ENCODE measurements at places on chromosomes 2 and 18. TPM values are rescaled to one million over a fixed set of nuclear protein-coding genes. Genes with fewer than 3 reads are reported as not detected.

DNA sequence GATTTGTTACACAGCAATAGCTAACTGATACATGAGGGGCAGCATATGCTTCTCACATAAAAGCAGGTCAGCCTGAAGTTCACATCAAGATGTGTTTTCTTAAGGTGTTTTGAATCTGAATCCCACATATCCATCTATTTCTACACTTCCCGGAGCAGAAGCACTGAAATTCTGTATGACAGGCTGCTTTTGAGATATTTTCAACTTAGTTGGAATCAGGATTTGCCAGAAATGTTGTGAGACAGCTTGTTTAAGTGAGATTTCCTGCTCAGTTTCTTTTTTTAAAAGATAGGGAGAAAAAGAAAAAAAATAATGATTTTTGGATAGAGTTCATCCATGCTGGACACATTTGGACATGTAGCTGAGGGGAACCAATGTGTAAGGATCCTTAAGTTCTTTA, 501.5 kb upstream of the CELF4 start:
- DNase-seq: no peak

DNA sequence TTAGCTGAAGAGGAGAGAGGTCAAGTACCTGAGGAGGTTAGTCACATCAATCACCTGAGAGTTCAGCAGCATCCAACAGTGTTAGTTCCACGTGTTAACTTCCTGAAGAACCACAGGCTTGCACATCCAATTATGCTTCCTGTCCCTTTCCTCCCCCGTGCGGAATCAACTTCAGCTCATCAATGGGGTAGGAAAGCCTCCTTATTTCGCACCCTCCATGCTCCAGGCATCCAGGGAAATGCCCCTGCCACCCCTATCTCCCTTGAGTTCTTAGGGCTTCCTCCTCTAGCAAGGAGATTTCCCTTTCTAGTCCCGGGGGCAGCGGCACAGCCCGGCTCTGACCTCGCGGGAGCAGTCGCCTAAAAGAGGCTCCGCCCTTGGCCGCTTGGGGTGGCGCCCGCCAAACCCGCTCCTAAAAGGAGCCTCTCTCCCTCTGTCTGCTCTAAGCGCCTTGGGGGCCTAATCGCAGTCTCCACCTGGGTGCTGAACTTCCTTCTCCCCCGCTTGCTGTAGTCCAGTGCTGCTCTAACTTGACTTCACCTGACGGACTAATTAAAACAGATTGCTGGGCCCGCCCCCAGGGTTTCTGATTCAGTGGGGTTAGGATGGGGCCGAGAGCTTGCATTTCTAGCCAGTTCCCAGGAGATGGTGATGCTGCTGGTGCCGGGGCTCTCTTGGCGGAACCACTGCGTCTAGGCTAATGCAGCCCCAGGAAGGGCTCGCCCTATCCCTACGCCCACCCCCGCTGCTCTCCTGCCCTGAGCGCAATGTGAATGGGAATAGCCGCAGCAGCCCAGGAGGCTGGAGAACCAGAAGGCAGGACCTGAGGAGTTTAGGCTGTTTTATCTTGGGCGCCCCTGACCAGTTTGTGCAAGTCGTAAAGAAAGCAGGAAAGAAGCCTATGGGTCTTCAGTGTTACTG, 3.4 kb upstream of the TET3 start:
- DNase-seq: no peak

DNA sequence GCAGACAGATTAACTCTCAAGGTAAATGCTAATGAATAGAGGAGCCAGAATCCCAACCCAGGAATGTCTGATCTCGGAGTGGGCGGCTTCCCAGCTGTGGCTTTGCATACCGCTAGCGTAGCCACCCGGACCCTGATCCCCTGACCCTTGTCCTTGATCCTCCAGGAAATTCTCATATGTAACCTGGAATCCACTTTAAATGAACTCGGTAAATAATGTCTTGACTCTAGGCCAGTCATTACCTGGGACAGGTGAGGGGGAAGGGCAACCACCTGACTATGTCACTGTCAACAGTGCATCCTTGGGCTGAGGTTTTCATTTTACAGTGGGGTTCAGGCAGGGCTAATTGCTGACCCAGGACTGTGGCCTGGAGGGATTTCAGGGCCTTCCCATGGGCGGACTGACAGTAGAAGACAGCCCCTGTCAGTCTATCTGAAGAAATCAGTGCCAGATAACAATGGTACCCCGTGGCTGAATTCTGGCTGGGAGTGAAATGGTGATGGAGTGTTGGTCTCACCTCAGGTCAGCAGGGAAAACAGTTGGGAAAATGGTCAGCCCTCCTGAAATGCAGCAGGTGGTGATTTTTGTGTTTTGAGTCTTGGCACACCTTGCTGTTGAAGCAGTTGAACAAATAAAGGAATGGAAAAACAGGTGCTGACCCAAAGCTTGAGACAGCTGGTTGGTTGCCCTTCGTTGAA, 9.6 kb downstream of the ACKR3 start:
- DNase-seq: no peak

DNA sequence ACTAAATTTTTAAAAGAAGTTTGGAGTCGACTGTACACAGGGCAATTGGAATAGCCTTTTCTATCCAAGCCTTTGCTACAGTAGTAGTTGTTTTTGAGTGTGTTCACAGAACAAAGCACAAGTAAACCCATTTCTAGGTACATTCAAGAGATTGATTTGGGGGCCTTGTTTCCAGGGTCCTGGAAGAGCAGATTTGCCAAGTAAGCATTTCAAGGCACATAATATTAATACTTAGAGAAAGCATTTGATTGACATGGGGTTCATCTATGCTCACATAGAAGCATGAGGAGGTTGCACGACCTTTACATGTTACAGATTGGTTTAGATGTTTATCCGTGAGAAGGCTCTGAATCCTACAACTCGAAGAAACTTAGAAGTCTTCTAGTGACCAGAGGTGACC, 324.1 kb downstream of the MYCN start:
- DNase-seq: no peak

- DNase-seq: peak; percentile 9
Observed at GRCh38 chr18:66419400-66419799, 184.5 kb downstream of the CDH19 start.

GRCh38 chr2:122191331-122191730, 435.9 kb downstream of the TSN start:
- DNase-seq: peak; percentile 65

GRCh38 chr2:230008708-230009066, 60.0 kb downstream of the SLC16A14 start:
- no peak for DNase-seq

- no peak for DNase-seq
Observed at GRCh38 chr2:230816735-230817134, 48.0 kb upstream of the ITM2C start.

GRCh38 chr18:55400590-55401541, 187.1 kb downstream of the TCF4 start:
- DNase-seq: no peak

GRCh38 chr2:230907361-230908091, 17.5 kb downstream of the GPR55 start:
- DNase-seq: no peak

DNA sequence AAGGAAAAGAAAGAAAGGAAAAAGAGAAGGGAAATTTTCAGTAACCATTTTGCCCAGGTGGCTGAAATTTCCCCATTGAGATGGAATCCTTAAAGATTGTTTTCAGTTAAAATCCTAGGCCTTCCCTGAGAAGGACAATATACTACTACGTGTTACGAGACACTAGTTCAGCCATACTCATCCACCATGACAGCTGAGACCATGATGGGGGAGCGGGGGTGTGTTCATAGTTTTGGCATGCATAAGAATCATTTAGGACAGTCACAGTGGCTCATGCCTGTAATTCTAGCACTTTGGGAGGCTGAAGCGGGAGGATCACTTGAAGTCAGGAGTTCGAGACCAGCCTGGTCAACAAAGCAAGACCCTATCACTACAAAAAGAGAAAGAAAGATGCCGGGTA, 28.0 kb downstream of the PLA2R1 start:
- DNase-seq: no peak

DNA sequence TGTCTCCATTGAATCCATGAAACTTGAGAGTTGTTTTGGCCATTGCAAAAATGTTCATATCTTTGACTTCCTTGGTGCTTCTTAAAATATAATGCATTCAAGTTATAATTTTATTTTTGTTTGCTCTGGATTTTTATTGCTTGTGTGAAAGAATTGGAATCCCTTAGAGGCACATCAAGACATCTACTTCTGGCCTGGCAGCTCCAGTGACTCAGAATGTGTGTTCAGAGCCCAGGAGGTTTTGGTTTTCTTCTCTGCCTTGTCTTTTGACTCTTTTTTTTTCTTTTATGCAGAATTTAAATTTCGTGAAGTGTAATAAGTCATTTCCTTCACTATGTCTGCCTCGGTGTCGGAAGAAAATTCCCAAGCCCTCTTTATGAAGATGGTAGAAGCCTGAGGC, 180.2 kb downstream of the LTBP1 start:
- peak; percentile 48 for DNase-seq

GRCh38 chr2:108579623-108580022, 45.4 kb downstream of the LIMS1 start:
- peak; percentile 83 for DNase-seq

DNA sequence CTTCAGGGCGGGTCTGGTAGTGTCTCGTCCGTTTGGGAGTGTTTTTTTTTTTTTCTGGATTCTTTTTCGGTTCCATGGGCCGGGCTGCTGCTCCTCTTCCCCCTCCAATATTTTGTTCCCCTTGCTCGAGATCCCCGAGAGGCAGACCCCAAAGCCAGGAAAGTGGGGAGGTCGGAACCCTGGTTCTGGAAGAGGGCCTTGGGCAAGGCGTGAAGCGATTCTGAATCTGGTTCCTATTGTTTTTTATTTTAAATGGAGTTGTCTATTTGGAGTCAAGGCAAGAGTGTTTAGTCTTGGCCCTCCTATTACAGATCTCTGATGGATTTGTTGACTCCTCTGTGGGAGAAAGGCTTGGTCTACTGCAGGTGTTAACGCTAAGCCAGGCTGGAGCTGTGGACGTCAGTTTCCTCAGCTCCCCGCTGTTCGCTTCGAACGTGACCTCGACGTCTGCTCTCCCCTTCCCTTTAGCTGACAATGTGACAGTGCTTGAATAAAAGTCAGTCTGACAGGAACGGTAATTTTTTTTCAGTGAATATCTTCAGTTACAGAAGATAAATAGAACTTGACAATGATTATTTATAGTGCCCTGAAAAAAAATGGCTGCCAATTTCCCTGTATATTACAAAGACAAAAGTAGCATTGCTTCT, 683 bp upstream of the DNAJC27 start:
- DNase-seq: peak; percentile 29

- no peak for DNase-seq
Observed at GRCh38 chr18:38454764-38455469, 889.3 kb upstream of the CELF4 start.

DNA sequence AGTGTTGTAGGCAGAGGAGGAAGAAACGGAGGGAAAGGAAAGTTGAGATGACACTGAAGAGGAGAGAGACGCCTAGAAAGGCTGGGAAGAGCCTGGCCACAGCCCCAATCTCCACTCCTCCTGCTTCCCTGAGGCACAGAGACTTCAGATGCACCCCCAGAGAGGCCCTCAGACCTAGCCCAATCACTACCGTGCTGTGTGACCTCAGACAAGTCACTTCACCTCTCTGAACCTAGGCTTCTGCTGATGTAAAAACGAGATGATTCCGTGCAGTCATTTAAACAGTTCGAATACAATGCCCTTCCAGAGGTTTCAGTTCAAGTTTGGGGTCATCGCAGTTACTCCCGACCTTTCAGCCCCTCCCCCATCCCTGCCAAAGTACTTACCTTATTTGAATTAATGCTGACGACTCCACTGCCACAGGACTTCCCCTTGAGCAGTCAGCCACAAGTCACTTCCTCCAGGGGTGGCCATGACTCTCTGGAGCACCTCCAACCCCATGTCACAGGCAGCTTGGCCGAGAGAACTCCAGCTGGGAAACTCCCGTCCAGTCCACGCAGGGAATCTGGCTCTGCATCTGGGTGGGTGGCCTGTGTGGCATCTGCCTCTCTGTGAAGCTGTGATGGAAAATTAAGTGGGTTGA, 105.2 kb upstream of the ID2 start:
- DNase-seq: no peak

DNA sequence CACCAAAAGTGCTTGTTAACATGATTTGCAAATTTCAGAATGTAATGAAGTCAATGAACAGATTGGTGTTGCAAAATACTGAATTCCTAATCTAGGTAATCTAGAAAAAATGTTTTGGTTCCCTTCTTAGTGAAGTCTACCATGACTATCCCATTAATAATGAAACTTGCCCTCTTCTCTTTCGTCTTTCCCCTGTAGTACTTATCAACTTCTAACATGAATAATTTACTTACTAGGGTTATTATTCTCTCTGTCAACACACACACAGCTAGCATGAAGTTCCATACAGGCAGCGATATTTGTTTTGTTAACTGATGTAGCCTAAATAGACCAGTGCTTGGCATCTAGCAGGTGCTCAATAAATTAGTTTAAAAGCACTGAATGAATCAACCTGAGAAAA, 160.2 kb downstream of the NCK2 start:
- DNase-seq: no peak

GRCh38 chr18:10265560-10266333, 188.7 kb upstream of the APCDD1 start:
- no peak for DNase-seq

- DNase-seq: no peak
Observed at GRCh38 chr2:10487081-10487740, 39.1 kb upstream of the ODC1 start.

- DNase-seq: no peak
Observed at GRCh38 chr18:54389143-54389505, 31.4 kb downstream of the C18orf54 start.

DNA sequence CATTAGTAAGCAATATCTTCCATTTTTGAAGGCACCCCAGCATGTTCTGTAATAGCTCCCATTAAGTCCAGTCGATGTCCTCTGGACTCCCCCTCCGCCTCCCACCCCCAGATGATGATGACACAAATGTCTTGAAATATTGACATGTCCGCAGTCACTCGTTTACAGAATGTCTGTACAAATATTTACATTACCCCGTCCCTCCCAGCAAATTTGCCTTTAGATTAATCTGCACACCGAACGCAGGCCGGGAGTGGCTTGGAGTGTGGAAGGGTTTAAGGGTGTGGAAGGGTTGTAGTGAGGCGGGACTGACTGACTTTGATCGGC, 853 bp upstream of the OSBPL6 start:
- no peak for DNase-seq

- no peak for DNase-seq
Observed at GRCh38 chr2:43039376-43040080, 186.9 kb downstream of the ZFP36L2 start.

DNA sequence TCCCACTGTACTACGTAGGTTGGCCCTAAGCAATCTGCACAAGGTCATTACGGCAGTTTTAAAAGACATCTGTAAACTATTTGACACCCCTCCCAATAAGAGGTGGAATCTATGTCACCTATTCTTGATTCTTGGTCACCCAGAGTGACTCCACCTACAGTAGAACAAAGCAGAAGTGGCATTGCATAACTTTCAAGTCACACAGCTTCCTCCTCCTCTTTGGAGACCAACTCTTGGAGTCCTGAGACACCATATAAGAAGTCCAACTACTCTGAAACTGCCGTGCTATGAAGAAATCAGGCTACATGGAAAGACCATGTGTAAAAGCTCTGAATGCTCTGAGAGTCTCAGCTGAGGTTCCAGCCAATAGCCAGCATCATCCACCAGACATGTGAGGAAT, 253.5 kb upstream of the CDH20 start:
- no peak for DNase-seq

TMEM37 gene
- 0.27 TPM for total RNA-seq

STK11IP gene
- 17.1 TPM for total RNA-seq

KCNE4 gene
- not detected for total RNA-seq

HOXD4 gene
- total RNA-seq: not detected

ALPI gene
- total RNA-seq: not detected

CLEC4F gene
- total RNA-seq: not detected

FRZB gene
- not detected for total RNA-seq
